ENCODE measurements at places on chromosomes 6 and 20. TPM values are rescaled to one million over a fixed set of nuclear protein-coding genes. Genes with fewer than 3 reads are reported as not detected.

TPMT gene
- polyA plus RNA-seq = 27.5 TPM

HCK gene
- 517 TPM for polyA plus RNA-seq

METTL24 gene
- not detected for polyA plus RNA-seq

DNA sequence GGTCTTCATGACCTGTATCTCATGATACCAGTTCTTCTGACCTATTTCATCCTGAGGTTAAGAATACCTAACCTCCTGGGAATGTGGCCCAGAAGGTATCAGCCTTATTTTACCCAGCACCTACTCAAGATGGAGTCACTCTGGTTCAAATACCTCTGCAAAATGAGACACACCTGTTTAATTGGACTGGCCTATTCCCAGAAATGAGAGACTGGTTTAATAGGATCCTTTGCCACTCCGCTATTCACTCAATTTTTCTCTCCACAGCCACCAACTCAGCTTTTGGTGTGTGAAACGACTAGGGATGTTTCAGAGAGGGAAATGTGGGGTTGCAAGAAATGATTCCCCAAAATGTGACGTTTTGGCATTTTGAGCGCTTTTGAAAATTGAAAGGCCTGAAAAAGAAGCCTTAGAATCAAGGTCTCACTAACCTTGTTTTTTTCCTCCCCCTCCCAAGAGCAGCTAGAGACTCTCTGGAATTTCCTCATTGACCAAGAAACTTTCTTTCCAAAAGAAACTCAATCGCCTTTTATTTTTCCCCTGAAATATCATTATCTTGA, 45.5 kb upstream of the RNGTT start:
- DNase-seq = no peak
- H3K4me3 ChIP-seq = no peak overlapping the region
- H3K4me1 ChIP-seq = peaks cover 43% of the 10 kb centered on the region
- no peaks in the 10 kb centered on the region for H3K36me3 ChIP-seq

- no peaks in the 10 kb centered on the region for H3K4me1 ChIP-seq
- no peak overlapping the region for H3K27ac ChIP-seq
- H3K27me3 ChIP-seq = no peaks in the 10 kb centered on the region
- no peak for DNase-seq
- H3K4me3 ChIP-seq = no peak overlapping the region
Measured at GRCh38 chr6:166760288-166760687, 133.2 kb upstream of the RPS6KA2 start.

GRCh38 chr6:118724211-118724610, 72.8 kb upstream of the CEP85L start:
- H3K36me3 ChIP-seq = no peaks in the 10 kb centered on the region
- H3K4me1 ChIP-seq = peaks cover 14% of the 10 kb centered on the region
- H3K27me3 ChIP-seq = no peaks in the 10 kb centered on the region
- no peak overlapping the region for H3K27ac ChIP-seq

GRCh38 chr20:2125474-2126112, 24.0 kb downstream of the STK35 start:
- H3K27me3 ChIP-seq = no peaks in the 10 kb centered on the region
- H3K27ac ChIP-seq = no peak overlapping the region
- H3K4me1 ChIP-seq = no peaks in the 10 kb centered on the region
- H3K4me3 ChIP-seq = no peak overlapping the region

DNA sequence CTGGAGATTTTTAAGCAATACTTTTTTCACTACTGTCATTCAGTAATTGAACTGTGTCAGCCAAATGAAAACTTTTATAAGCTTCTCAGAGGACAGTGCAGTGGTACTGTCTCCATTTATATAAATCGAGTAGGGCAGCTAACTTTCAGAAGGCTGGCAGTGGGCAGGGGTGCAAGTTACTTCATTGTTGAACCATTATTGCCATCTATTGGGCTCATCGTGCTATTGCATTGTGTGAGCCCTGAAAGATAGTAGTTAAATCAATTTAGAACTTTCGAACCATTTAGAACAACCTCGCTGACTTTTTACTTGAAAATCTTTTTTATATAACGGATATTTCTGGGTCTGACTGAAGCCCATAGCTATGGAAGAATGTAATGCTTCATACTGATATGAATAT, 347.8 kb upstream of the PLCB4 start:
- H3K27ac ChIP-seq = no peak overlapping the region
- DNase-seq = peak; percentile 47
- H3K36me3 ChIP-seq = peaks cover 2% of the 10 kb centered on the region
- peaks cover 6% of the 10 kb centered on the region for H3K4me1 ChIP-seq

Measured in CD14-positive monocyte (primary cell).